Astrocyte of the spinal cord (primary cell): ENCODE measurements at places on chromosomes 5 and 9.

- DNase-seq: peak; percentile 89
Measured at GRCh38 chr9:115234094-115234493, 116.1 kb upstream of the TNC start.

DNA sequence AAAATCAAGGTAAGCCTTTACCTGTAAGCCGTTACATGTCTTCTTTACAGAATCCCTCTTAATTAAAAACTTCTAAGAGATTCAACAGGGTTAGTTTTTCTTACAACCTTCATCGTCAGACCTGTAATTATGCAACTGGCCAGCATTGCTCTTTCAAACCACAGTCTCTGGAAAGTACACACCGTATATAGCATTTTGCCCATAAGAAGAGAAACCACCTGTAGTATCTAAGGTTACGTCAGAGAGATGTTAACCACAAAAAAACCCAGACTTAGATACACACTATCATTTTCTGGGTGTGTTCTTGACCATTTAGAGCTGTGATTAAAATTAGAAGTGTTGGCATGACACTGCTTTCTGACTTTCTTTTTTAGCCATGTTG is 140.0 kb downstream of the MUSK start:
- DNase-seq: no peak

DNA sequence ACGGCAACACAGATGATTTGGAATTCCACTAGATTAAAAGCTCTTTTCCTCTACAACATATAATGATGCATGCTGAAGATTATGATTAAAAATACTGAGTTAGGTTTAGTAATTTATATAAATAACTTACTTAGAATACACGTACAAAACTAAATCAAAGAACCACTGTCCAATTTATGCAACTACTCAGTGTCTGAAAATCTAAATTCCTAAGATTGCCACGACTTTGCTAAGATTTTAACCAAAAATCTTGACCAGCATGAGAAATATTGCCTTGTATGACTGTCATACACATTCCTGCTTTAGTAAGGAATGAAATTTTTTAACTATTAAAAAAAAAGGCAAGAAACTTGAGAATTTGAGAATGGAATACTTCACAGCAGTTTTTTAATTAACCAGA is 292.4 kb downstream of the ZNF608 start:
- no peak for DNase-seq

DNA sequence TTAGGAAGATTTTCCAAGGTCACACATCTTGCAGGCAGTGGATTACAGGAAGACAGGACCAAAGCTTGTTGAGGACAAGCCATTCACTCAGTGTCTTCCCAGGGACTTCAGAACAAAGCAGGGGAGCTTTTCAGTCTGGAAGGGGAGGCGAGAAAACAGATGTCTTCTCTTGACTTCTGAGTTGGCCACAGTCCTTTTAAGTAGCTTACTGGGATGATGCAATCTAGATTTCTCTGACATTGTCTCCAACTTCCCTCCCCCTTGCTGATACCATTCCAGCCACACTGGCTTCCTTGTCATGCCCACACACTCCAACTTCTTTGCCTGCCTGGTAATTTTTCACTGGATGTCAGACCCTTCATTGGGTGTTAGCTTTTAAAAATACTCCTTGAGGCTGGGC is 174.2 kb upstream of the TBC1D2 start:
- DNase-seq: peak; percentile 30

GRCh38 chr5:179129607-179130071 is 69.5 kb downstream of the ZNF354C start:
- DNase-seq: no peak

GRCh38 chr5:113259034-113259433 is 175.8 kb downstream of the TSSK1B start:
- DNase-seq: no peak

DNA sequence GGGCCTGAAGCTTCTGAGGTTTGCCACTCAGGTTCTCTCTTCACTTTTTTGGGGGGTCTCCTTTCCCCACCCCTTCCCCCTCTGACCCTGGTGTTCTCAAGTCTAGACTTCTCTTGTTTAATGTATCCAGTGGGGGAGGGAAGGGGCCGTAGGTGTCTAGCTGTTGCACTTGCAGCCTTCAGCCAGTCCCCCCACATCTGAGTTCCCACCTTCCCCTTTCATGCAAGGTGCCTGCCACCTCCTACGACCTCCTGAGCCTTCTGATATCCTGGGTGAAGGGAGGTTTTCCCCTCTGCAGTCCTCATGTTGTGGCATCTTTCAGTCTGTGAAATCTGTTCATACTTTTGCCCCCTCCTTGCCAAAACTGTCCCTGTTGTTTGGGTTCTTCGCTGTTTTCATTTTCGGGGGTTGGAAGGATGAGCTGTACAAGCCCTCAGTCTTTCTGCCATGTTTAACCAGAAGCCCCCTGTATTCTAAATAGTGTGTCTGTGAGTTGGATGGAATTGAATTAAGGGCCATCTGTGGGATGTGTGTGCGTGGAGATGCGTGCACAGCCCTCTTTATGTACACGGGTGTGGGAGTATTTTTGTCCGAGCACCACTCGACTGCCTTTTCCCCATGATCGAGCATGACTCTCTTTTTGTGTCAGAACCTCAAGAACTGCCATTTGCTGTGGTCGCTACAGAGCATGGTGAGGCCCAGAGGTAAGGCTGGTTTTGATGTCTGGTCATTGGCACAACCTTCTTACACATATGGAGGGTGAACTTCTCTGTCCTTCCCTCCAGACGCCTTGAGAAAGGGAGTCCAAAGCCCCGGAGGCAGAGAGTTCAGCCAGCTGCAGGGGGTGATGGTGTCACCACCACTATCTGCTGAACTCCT is 23.6 kb downstream of the PRRC2B start:
- DNase-seq: no peak

DNA sequence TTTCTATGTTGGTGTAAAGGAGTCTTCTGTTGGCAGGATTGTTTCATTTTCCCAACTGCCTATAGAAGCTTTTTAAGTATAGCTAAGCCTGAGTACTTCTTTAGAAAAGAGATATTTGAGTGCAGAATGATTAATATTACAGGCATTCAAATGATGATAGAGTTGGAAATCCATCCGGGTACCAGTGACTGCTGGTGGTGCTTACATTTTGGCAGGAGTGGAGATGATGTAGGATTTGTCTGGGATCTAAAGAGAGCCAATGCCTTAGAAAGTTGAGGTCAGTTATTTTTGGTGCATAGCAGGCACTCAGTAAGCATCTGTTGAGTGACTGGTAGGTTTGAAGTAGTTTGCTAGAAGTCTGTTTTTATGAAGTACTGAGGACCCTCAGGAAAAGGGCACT is 433.5 kb downstream of the DMAC1 start:
- DNase-seq: no peak

- no peak for DNase-seq
Measured at GRCh38 chr5:115431116-115431515, 113.5 kb downstream of the FEM1C start.

DNA sequence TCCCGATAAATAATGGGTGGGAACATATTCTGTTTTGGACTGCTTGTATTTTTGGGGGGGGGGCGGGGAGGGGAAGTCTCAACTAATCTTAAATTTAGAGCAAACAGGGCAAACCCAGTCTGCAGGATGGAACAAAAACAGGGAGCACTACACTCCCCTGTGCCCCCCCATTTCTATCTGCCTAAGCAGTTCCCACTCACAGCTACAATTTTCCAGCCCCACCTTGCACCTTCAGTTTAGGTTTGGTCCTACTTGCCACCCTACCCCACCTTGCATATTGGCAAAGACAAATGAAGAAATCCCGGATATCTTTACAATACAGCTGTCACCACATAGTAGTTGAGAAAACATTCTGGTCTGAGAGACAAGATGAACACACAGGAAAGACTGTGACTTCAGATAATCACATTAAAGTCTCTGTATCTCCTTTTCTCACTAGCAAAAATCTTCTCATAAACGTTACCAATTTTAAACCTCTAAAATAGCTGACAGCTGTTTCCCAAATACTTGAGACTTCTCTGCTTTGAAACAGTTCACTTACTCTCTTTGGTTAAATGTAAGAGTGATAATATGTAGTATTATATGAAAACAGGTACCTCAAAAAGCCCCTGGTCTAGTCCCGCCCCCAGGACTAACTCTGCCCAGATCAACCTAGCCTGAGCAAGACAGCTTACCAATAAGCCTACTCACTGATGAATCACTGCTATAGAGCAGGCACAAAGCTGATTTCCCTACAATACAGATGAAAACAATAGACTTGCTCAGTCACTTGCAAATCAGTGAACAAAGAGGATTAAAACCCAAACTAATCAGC is 5.2 kb upstream of the RAPGEF6 start:
- DNase-seq: no peak

DNA sequence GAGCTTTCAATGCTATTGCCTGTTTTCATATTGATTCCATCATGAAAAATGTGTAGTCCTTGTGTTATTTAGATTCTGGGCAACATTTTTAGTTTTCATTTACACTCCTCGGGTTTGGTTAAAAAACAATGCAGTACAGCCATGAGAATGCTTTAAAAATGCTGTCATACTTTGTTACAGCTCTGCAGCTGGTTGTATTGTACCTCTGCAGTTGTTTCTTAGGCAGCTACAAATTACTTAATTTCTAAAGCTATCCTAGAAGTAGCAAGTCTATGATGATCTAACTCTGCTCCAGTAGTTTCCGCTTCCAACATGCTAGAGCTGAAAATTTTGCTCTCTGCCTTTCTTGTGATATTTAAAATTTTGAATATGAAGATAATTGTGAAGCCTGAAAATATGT is 20.2 kb downstream of the SNX18 start:
- no peak for DNase-seq
